ENCODE measurements at places on chromosomes 11 and 22. TPM values are rescaled to one million over a fixed set of nuclear protein-coding genes. Genes with fewer than 3 reads are reported as not detected.

The SCUBE1 gene
- 0.07 TPM for total RNA-seq

The PANX3 gene
- not detected for total RNA-seq

The FOLH1 gene
- total RNA-seq: not detected

The BBS1 gene
- 21.2 TPM for total RNA-seq

The KDM4E gene
- not detected for total RNA-seq

The PLAAT5 gene
- total RNA-seq: 0.26 TPM

The BLID gene
- not detected for total RNA-seq

The GLB1L3 gene
- total RNA-seq: 2.3 TPM

- peak overlapping the region; percentile 17 for H3K27ac ChIP-seq
- no peaks in the 10 kb centered on the region for H3K36me3 ChIP-seq
- peaks cover 37% of the 10 kb centered on the region for H3K4me1 ChIP-seq
- peak overlapping the region; percentile 52 for H3K4me3 ChIP-seq
- DNase-seq: peak; percentile 16
Observed at GRCh38 chr11:57792870-57793269, 31.3 kb downstream of the CTNND1 start.

- H3K27me3 ChIP-seq: no peaks in the 10 kb centered on the region
- H3K4me3 ChIP-seq: peak overlapping the region; percentile 37
- H3K36me3 ChIP-seq: no peaks in the 10 kb centered on the region
- peaks cover 90% of the 10 kb centered on the region for H3K4me1 ChIP-seq
Observed at GRCh38 chr11:66081505-66081904, 11.4 kb downstream of the PACS1 start.

GRCh38 chr11:80986421-80987074, 1545.7 kb upstream of the TENM4 start:
- no peaks in the 10 kb centered on the region for H3K4me1 ChIP-seq
- H3K36me3 ChIP-seq: no peaks in the 10 kb centered on the region
- H3K27ac ChIP-seq: no peak overlapping the region
- DNase-seq: no peak
- no peak overlapping the region for H3K4me3 ChIP-seq

DNA sequence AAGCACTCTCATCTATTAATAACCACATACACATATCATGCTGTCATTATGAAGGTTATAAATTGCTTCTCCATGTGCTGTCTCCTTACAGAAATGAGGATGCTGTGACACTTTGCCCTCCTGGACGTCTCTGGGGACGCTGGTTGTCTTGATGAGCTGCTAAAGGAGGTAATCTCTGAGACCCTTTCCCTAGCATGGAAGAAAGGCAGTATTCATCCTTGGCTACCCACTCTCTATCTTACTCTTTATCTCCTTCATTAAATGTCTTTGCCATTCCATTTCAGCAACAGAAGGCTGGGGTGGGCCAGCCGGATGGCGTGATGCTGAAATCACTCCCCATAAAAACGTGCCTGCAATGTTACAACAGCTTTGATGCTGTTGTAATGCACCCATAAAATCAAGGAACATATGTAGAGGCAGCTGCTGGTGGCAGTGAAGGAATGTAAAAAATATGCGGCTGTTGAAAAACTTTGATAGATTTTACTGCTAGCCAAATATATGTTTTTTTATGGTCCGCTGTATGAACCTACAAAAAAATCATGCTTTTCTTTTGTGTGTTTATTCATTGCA, 715.1 kb upstream of the API5 start:
- H3K36me3 ChIP-seq: no peaks in the 10 kb centered on the region
- no peaks in the 10 kb centered on the region for H3K4me1 ChIP-seq
- no peak overlapping the region for H3K4me3 ChIP-seq
- no peak for DNase-seq
- H3K27me3 ChIP-seq: no peaks in the 10 kb centered on the region

- H3K4me3 ChIP-seq: no peak overlapping the region
- no peaks in the 10 kb centered on the region for H3K27me3 ChIP-seq
- H3K27ac ChIP-seq: no peak overlapping the region
- no peaks in the 10 kb centered on the region for H3K4me1 ChIP-seq
- no peak for DNase-seq
Observed at GRCh38 chr11:32172848-32173834, 82.3 kb downstream of the RCN1 start.

GRCh38 chr11:85953491-85954143, 98.4 kb downstream of the CCDC83 start:
- no peak overlapping the region for H3K27ac ChIP-seq
- no peak overlapping the region for H3K4me3 ChIP-seq
- no peak for DNase-seq

- DNase-seq: no peak
- no peaks in the 10 kb centered on the region for H3K27me3 ChIP-seq
- H3K27ac ChIP-seq: no peak overlapping the region
Observed at GRCh38 chr22:36155702-36156101, 4.9 kb downstream of the APOL3 start.

GRCh38 chr11:120133216-120134105, 4.5 kb downstream of the TRIM29 start:
- DNase-seq: no peak
- H3K36me3 ChIP-seq: no peaks in the 10 kb centered on the region
- no peaks in the 10 kb centered on the region for H3K27me3 ChIP-seq
- no peak overlapping the region for H3K4me3 ChIP-seq
- H3K4me1 ChIP-seq: no peaks in the 10 kb centered on the region

GRCh38 chr11:91041626-91042025, 818.8 kb upstream of the CHORDC1 start:
- no peak overlapping the region for H3K27ac ChIP-seq
- H3K27me3 ChIP-seq: no peaks in the 10 kb centered on the region
- no peak overlapping the region for H3K4me3 ChIP-seq
- DNase-seq: no peak

GRCh38 chr11:70464509-70465361, 66.4 kb downstream of the CTTN start:
- no peak for DNase-seq
- H3K36me3 ChIP-seq: no peaks in the 10 kb centered on the region
- H3K27me3 ChIP-seq: no peaks in the 10 kb centered on the region
- no peak overlapping the region for H3K4me3 ChIP-seq
- H3K27ac ChIP-seq: no peak overlapping the region

GRCh38 chr11:83007909-83008580, 63.7 kb downstream of the RAB30 start:
- DNase-seq: no peak
- H3K27me3 ChIP-seq: no peaks in the 10 kb centered on the region
- H3K4me1 ChIP-seq: peaks cover 4% of the 10 kb centered on the region
- no peak overlapping the region for H3K27ac ChIP-seq

DNA sequence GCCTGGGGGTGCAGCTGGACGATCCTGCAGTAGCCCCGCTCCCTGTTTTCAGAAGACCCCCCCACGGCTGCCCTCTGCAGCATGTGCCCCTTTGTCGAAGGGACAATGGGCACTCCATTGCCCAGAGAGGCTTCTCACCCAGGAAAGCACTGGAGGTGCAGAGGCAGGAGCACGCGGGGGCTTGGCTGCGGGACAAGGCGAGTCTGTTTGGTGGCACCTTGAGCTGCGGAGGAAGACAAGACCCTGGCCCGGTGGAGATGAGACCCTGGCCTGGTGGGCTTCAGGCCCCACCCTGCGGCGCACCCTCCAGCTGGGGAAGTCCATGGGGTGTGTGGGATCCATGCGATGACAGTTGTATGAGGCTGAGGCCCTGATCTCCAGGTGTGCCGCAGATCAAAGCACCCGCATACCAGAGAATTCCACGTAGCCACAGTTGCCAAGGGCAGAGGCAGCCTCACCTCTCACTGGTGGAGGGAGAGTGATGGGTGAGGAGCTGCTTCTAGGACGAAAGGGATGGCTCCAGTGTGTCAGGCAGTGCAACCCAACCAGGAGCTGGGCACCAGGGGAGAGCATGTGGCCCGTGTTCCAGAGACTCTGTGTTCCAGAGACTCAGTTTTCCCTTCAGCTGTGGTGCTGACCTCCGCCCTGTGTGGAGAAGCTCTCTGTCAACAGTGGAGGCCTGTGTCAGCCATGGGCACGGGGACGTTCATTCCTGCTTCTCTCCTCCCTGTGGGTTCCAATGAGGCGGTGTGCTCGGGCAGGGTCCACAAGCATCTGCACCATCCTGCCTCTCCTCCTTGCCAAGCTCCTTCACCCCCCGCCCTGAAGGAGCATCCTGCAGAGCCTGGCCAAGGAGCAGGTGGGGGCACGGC, 10.0 kb downstream of the TBX1 start:
- H3K4me1 ChIP-seq: peaks cover 17% of the 10 kb centered on the region
- no peak overlapping the region for H3K4me3 ChIP-seq
- peaks cover 34% of the 10 kb centered on the region for H3K27me3 ChIP-seq
- DNase-seq: no peak
- H3K27ac ChIP-seq: no peak overlapping the region
- H3K36me3 ChIP-seq: no peaks in the 10 kb centered on the region

- H3K4me3 ChIP-seq: peak overlapping the region; percentile 95
- peaks cover 63% of the 10 kb centered on the region for H3K4me1 ChIP-seq
- peaks cover 18% of the 10 kb centered on the region for H3K36me3 ChIP-seq
- peak overlapping the region; percentile 76 for H3K27ac ChIP-seq
- peak; percentile 68 for DNase-seq
- H3K27me3 ChIP-seq: no peaks in the 10 kb centered on the region
Observed at GRCh38 chr22:37484480-37485394, 1.4 kb downstream of the MFNG start.

DNA sequence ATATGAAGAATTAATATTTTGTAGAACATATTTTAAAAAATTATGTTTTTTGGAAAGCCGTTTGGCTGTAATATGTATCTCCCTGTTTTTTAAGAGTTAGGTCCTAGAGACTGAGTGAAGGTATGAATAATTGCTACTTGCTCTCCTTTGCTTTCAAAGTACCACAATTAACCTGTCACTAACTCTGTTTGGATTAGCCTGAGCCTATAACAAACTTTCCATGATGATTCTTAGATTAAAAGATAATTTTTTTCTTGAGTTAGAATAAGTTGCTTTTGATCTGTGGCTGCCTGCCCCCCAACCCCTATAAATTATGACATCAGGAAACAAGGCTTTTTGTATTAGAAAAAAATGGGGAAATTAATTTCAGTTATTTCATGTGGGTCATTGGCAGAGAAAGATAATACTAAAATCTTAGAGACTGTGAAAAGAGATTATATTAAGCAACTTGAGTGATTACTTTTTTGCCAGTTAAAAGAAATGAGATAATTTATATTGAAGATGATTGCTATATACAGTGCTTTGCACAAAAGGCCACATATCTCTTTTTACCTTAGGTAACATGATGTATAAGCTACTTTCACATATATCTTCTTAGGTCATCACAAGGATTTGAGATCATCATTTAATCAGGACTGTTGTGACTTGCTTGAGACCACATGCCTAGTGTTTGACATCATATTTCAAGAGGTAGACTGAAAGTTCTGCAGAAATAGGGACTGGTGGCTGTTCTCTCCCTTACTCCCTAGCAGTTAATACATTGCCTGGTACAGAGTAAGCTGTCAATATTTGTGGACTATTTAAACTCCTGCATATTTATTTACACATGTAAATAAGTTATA, 9.6 kb downstream of the MTMR3 start:
- no peak overlapping the region for H3K4me3 ChIP-seq
- no peaks in the 10 kb centered on the region for H3K27me3 ChIP-seq
- H3K4me1 ChIP-seq: peaks cover 6% of the 10 kb centered on the region
- H3K27ac ChIP-seq: no peak overlapping the region
- DNase-seq: no peak

- DNase-seq: no peak
- H3K4me3 ChIP-seq: no peak overlapping the region
- H3K36me3 ChIP-seq: no peaks in the 10 kb centered on the region
- H3K4me1 ChIP-seq: no peaks in the 10 kb centered on the region
- no peaks in the 10 kb centered on the region for H3K27me3 ChIP-seq
- no peak overlapping the region for H3K27ac ChIP-seq
Observed at GRCh38 chr11:56495117-56495516, 3.9 kb upstream of the OR5M8 start.

GRCh38 chr11:97772705-97773104, 1248.0 kb upstream of the CNTN5 start:
- no peak overlapping the region for H3K27ac ChIP-seq
- H3K4me1 ChIP-seq: no peaks in the 10 kb centered on the region
- no peak for DNase-seq
- no peak overlapping the region for H3K4me3 ChIP-seq

- H3K4me3 ChIP-seq: no peak overlapping the region
Observed at GRCh38 chr11:107947904-107948303, 19.7 kb downstream of the RAB39A start.

DNA sequence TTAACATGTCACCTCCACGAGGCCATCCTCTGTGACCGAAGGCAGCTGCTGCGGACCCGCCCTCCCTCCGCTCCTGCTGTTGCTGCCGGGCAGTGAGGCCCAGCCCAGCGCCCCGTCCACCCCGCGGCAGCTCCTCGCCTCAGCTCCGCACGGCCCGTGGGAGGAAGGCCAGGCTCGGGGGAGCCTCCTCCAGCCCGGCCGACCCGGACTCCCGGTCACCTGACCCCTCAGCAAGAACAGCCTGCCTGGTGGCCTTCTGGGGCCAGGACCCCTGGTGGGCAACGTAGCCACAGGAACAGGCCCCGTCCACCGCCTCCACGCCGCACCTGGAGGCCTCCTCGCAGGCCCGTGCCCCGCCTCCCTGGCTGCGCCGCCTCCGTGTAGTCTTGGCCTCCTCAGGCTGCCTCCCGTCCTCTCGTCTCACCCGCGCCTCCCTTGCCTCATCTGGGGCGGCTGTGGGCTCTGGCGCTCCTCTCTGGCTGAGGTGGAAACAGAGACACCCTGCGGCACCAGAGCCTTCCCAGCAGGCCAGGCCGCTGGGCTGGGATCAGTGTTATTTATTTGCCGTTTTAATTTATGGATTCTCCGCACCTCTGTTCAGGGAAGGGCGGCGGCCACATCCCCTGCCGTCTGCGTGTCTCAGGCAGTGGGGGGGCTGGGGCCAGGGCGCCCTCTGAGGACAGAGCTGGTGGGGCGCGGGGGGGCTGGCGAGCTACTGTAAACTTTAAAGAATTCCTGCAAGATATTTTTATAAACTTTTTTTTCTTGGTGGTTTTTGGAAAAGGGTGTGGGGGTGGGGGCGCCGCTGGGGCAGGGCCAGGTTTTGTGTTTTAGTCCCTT, 25.4 kb downstream of the MOB2 start:
- H3K27me3 ChIP-seq: no peaks in the 10 kb centered on the region
- H3K27ac ChIP-seq: no peak overlapping the region
- H3K4me1 ChIP-seq: no peaks in the 10 kb centered on the region
- no peaks in the 10 kb centered on the region for H3K36me3 ChIP-seq
- no peak for DNase-seq
- H3K4me3 ChIP-seq: no peak overlapping the region

DNA sequence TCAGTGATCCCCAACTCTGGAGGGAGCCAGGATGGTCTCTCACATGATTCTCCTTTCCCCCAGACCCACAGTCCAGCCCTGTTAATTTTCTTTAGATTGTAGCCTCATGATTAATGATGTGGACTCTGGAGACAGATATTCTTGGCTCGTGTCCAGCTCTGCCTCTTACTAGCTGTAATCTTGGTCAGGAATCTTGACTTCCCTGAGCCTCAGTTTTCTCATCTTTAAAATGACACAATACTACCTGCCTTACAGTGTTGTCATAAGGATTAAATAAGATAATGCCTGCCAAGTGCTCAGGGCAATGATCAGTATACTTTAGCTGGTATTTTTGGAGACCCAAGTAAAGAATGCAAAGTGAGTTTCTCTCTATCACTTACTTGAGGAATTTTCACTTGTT, 60.0 kb downstream of the SPECC1L start:
- no peak overlapping the region for H3K4me3 ChIP-seq
- H3K27ac ChIP-seq: no peak overlapping the region
- no peak for DNase-seq
- H3K27me3 ChIP-seq: no peaks in the 10 kb centered on the region

- no peaks in the 10 kb centered on the region for H3K36me3 ChIP-seq
- no peaks in the 10 kb centered on the region for H3K4me1 ChIP-seq
- no peaks in the 10 kb centered on the region for H3K27me3 ChIP-seq
- H3K4me3 ChIP-seq: no peak overlapping the region
Observed at GRCh38 chr11:10918275-10918674, 60.4 kb upstream of the ZBED5 start.

GRCh38 chr11:110131386-110132123, 38.4 kb downstream of the ZC3H12C start:
- H3K4me3 ChIP-seq: no peak overlapping the region
- H3K36me3 ChIP-seq: no peaks in the 10 kb centered on the region
- H3K27ac ChIP-seq: no peak overlapping the region
- H3K4me1 ChIP-seq: no peaks in the 10 kb centered on the region
